Islet precursor cell (in vitro differentiated cells): ENCODE measurements at places on chromosomes 2 and 18.

DNA sequence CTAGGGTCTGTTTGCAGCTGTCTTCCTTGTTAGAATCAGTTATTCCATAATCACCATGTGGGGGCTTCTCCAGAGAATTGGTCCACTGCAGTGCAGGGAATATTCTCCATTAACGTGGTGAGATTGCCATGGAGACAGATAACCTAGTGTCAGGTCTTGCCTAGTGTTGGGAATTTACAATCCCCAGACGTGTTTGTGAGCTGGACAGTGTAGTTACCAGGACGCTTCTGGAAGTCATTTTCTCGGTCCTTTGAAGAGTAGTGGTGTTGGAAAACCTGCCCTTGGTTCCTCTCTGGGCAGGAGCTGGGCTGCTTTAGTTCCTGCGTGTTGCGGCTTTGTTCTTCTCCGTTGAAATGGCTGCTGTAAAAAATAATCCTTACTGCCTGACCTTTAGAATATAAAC, 68.8 kb upstream of the LYPD6B start:
- DNase-seq, result no peak

- DNase-seq, result no peak
These were observed 1.7 kb upstream of the SMAD4 start for GRCh38 chr18:51028201-51028805.

DNA sequence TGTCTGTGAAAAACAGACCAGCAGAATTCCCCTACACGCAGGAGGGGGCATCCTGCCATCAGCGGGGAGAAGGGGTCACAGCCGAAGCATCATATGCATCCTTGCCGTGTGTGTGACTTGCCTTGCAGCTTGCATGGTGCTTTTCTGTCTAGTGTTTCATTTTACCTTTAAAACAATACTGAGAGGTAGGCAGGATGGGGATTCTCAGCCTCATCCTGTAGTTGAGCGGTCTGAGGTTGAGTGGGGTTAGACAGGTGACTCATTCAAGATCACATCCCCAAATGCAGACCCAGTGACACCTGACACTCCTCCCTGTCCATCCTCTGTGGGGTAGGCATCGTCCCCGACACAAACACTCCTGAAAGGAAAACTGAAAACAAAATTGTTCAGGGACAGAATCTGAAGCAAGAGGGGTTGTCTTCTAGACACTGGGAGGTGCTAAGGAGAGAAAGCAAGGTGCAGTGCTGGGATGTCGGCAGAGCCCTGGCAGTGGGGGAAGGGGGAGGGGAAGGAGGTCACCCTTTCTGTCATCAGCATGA, 7.9 kb downstream of the ARL4C start:
- no peak for DNase-seq

- no peak for DNase-seq
These were observed 50.0 kb upstream of the MBOAT2 start for GRCh38 chr2:9053534-9053931.

- no peak for DNase-seq
These were observed 80.5 kb downstream of the LYPD6 start for GRCh38 chr2:149410701-149411484.

- DNase-seq, result no peak
These were observed 154.5 kb downstream of the RPIA start for GRCh38 chr2:88845772-88846661.
